ENCODE measurements at places on chromosomes 5 and 9. TPM values are rescaled to one million over a fixed set of nuclear protein-coding genes. Genes with fewer than 3 reads are reported as not detected.

DNA sequence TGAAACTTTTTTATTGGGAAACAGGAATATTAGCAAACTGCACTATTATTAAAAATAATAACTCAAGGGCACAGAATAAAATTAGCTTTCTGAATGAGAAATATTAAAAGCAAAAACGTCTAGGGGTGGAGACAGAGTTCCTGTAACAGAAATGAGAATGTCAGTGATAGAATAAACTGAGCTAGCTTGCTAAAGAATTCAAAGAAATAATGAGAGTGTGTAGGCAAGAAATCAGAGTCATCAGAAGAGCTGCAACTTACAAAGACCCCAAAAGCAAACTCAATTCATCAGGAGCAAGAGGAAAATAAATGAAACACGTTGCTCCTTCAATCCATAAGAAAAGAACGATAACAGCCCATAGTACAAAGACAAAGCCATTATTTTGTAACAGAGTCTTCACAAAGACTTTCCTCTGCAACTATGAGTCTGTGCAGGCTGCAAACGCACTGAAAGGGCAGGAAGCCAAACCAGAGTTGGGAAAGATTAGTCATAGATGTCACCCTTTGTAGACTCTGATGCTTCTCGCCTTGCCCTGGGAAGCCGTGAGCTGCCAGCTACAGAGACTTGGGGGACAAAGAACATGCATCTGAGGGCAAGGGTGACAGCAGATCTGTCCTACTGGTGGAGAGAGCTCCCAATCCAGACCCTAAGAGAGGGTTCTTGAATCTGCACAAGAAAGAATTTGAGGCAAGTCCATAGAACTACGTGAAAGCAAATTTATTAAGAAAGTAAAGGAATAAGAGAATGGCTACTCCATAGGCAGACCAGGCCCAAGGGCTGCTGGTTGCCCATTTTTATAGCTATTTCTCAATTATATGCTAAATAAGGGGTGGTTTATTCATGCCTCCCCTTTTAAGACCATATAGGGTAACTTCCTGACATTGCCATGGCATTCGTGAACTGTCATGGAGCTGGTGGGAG lies 40.8 kb downstream of the SHC3 start:
- no peak overlapping the region for H3K27ac ChIP-seq
- H3K27me3 ChIP-seq: no peaks in the 10 kb centered on the region
- H3K4me3 ChIP-seq: no peak overlapping the region
- peak; percentile 14 for DNase-seq

GRCh38 chr5:112294126-112294525 lies 125.0 kb downstream of the EPB41L4A start:
- no peaks in the 10 kb centered on the region for H3K27me3 ChIP-seq
- no peak overlapping the region for H3K27ac ChIP-seq
- no peaks in the 10 kb centered on the region for H3K36me3 ChIP-seq
- no peak overlapping the region for H3K4me3 ChIP-seq

GRCh38 chr5:150901446-150901845 lies 3.3 kb downstream of the ZNF300 start:
- H3K27ac ChIP-seq: no peak overlapping the region
- DNase-seq: no peak
- H3K4me1 ChIP-seq: no peaks in the 10 kb centered on the region
- no peak overlapping the region for H3K4me3 ChIP-seq
- peaks cover 4% of the 10 kb centered on the region for H3K36me3 ChIP-seq

GRCh38 chr9:19283072-19283710 lies 52.7 kb downstream of the DENND4C start:
- no peak overlapping the region for H3K27ac ChIP-seq
- H3K36me3 ChIP-seq: no peaks in the 10 kb centered on the region
- H3K27me3 ChIP-seq: no peaks in the 10 kb centered on the region
- H3K4me1 ChIP-seq: peaks cover 8% of the 10 kb centered on the region

DNA sequence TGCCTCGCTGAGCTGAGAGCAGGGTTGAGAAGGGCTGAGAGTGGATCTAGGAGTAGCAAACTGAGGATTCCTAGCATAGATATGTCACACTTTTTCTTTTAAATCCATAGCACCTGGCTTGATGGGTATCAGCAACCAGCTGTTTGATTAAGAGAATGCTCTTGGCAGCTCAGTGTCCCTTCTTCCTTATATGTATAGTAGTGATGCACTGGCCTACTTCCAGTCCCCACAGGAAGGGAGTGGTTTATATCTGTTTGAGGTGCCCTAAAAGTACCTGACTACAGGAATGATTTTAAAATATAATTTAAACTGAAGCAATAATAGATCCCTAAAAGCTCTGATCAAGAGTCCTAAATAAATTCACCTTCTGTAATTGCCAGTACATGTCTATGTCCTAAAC lies 546.8 kb upstream of the ZNF608 start:
- no peak for DNase-seq
- H3K27me3 ChIP-seq: no peaks in the 10 kb centered on the region
- H3K4me1 ChIP-seq: no peaks in the 10 kb centered on the region
- H3K36me3 ChIP-seq: no peaks in the 10 kb centered on the region
- H3K27ac ChIP-seq: no peak overlapping the region
- H3K4me3 ChIP-seq: no peak overlapping the region

DNA sequence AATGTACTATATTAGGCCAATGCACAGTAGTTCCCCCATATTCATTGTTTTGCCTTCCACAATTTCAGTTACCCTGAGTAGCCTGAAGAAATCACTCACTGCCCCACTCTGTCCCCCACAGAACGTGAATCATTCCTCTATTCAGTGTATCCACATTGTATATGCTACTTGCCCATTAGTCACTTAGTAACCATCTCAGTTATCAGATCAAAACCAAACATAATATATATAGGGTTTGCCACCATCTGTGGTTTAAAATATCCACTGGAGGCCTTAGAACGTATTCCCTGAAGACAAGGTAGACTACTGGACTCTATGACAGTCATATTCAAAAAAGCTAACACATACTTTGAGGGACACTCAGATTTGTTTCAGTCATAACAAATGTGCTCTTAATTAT lies 465.7 kb upstream of the RGMB start:
- H3K36me3 ChIP-seq: no peaks in the 10 kb centered on the region
- no peak overlapping the region for H3K4me3 ChIP-seq
- no peak for DNase-seq
- no peaks in the 10 kb centered on the region for H3K27me3 ChIP-seq
- no peak overlapping the region for H3K27ac ChIP-seq
- no peaks in the 10 kb centered on the region for H3K4me1 ChIP-seq

DNA sequence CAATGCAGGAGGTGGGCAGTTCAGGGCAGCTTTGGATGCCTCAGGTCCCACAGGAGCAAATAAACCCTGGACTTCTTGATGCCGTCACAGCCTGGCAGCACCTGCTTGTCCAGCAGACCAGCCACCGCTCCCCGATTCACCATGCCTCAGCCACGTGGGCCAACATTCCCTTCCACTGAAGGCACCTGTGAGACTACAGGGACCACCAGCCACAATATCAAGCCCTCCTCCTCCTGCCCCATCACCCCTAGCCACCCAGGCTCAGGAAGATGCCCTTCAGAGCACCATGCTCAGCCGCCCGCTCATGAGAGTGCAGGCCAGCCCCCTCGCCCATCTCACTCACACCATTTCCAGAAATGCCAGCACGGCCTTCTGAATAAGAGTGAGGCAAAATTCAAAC lies 234.7 kb downstream of the SYK start:
- no peaks in the 10 kb centered on the region for H3K27me3 ChIP-seq
- DNase-seq: no peak
- H3K27ac ChIP-seq: no peak overlapping the region
- no peak overlapping the region for H3K4me3 ChIP-seq
- H3K36me3 ChIP-seq: no peaks in the 10 kb centered on the region

DNA sequence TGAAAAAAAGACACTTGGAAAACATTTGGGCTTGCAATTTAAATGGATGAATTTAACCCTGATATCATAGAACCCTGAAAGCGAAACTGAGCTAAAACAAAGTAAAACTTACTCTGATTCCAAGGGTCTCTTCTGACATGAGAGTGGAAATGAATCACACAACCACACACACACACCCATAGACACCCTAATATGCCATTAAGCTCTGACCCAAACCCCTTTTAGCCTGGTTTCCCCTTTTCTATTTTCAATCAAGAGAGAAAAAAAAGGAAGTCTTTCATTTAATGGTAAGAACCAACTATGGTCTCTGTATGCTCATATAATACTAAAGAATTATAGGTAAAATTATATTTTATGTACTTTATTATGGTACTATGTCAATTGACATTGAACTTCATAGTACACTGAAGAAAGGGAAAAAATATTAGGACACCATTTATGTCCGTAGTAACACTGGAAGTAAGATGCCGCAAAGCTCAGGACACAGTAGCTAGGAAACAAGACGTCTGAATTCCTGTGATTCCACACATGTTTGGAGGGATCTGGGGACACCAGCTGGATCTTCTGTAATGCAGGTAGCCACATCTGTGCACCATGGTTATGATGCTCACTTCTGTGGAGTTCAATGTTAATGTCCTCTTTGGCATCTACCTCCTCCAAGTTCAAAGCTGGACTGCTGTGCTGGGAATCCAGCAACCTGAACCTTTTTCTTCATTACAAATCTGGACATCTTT lies 95.8 kb downstream of the PCSK1 start:
- DNase-seq: no peak
- no peaks in the 10 kb centered on the region for H3K27me3 ChIP-seq
- H3K4me1 ChIP-seq: peaks cover 6% of the 10 kb centered on the region
- H3K27ac ChIP-seq: no peak overlapping the region

- DNase-seq: no peak
- H3K27me3 ChIP-seq: no peaks in the 10 kb centered on the region
Measured at GRCh38 chr5:121667292-121667691, 184.4 kb upstream of the FTMT start.

DNA sequence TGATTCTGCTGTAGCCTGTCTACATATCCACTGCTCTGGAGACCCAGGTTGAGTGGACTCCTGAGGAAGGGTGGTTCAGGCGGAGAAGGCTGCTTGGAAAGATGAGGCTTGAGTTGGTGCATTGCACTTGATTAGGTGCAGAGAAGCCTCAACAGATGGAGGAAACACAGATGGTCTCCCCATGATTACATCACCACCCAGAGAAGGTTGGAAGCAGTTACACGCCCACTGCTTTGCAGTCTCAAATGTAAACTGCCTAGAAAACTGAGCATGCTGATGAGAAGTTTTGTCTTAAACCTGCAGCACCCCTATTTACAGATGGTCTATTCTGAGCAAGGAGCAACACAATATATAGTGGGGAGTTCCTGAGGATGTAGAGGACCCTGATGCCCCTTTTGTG lies 266.6 kb downstream of the PIK3R1 start:
- H3K36me3 ChIP-seq: no peaks in the 10 kb centered on the region
- no peak for DNase-seq
- no peaks in the 10 kb centered on the region for H3K27me3 ChIP-seq
- peaks cover 4% of the 10 kb centered on the region for H3K4me1 ChIP-seq
- no peak overlapping the region for H3K4me3 ChIP-seq
- H3K27ac ChIP-seq: no peak overlapping the region

DNA sequence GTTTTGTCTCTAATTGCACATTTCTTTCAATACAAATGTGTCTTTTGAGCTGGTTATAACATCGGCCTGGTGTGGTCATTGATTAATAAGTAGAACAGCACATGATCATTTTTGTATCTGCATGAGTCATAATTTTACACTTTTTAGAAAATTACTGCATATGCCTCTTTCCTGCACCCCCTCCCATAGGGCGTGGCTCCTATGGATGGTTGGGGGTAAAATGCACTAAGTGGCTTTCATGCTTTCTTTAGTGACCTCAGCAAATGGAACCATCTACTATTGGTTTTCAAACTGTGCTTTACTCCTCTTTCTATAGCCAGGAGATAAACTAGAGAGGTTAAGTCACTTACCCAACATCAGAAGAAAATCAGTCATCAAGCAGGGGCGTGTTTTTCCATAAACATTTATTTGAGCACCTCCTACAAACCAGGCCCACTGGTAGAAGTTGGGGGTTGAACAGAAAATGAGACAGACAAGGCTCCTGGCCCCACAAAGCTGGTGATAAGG lies 3.8 kb downstream of the ANXA6 start:
- no peak for DNase-seq
- H3K4me3 ChIP-seq: no peak overlapping the region
- H3K27ac ChIP-seq: no peak overlapping the region
- H3K4me1 ChIP-seq: peaks cover 33% of the 10 kb centered on the region
- H3K36me3 ChIP-seq: no peaks in the 10 kb centered on the region

GRCh38 chr5:80103371-80103770 lies 68.2 kb downstream of the THBS4 start:
- no peak for DNase-seq
- H3K4me3 ChIP-seq: no peak overlapping the region
- no peaks in the 10 kb centered on the region for H3K27me3 ChIP-seq
- H3K36me3 ChIP-seq: no peaks in the 10 kb centered on the region

GRCh38 chr9:6782345-6782744 lies 24.6 kb downstream of the KDM4C start:
- no peaks in the 10 kb centered on the region for H3K36me3 ChIP-seq
- H3K4me3 ChIP-seq: no peak overlapping the region
- H3K4me1 ChIP-seq: peaks cover under 1% of the 10 kb centered on the region
- no peaks in the 10 kb centered on the region for H3K27me3 ChIP-seq
- DNase-seq: no peak
- no peak overlapping the region for H3K27ac ChIP-seq

DNA sequence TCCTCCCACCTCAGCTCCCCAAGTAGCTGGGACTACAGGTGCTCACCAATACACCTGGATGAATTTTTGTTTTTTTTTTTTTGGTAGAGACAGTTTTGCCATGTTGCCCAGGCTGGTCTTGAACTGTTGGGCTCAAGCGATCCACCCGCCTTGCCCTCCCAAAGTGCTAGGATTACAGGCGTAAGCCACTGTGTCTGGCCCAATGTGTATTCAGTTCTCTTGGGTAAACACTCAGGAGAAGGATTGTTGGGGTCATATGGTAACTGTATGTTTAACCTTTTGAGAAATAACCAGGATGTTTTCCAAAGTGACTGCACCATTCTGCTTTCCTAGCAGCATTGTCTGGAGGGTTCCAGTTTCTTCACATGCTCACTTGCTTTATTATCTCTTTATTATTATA lies 67.4 kb downstream of the TNPO1 start:
- H3K27ac ChIP-seq: no peak overlapping the region
- H3K27me3 ChIP-seq: no peaks in the 10 kb centered on the region
- H3K4me1 ChIP-seq: no peaks in the 10 kb centered on the region
- DNase-seq: no peak
- no peaks in the 10 kb centered on the region for H3K36me3 ChIP-seq

SV2C gene
- total RNA-seq: 0.92 TPM

ARID3C gene
- total RNA-seq: not detected

SYNPO gene
- 8.3 TPM for total RNA-seq

ROR2 gene
- 13.1 TPM for total RNA-seq

DNAJC25 gene
- 12.3 TPM for total RNA-seq

TMED7 gene
- total RNA-seq: 69.9 TPM

DNAH5 gene
- total RNA-seq: 0.18 TPM

All from ovary (tissue), 10 donors.